ENCODE measurements at places on chromosomes 3 and 15. TPM values are rescaled to one million over a fixed set of nuclear protein-coding genes. Genes with fewer than 3 reads are reported as not detected.
A peak's percentile ranks its signal among the peaks of the same experiment; 100 is the strongest.

- no peak for DNase-seq
Observed at GRCh38 chr15:23897091-23897490, 210.0 kb upstream of the NDN start.

DNA sequence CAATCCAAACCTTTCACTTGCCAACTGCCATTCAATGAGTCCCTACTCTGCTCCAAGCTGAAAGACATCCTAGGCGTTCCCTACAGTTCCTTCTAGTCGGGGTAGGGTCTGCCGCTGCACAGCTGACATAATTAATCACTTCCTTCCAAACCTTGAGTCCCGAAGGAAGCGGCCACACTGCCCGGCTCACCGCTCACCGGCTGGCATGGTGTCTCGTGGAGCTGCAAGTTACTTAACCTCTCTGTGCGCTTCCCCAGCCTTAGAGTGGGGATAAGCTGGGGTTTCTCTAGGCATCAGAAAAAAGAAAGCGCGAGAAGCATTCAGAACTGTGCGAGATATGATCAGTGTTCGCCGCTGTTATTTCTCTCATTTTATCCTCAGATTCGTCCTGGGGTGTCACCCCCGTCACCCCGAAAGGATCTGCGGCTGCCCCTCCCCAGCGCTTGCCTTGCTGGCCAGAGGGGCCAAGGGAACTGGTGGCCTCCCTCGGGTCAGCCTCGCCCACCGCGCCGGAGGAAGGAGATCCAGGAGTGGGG lies 748 bp downstream of the MRPS25 start:
- no peak for DNase-seq

- no peak for DNase-seq
Observed at GRCh38 chr15:38551720-38552648, 12.6 kb downstream of the RASGRP1 start.

GRCh38 chr3:49563040-49563578 lies 8.8 kb downstream of the BSN start:
- no peak for DNase-seq

GRCh38 chr15:43221422-43221821 lies 604 bp upstream of the EPB42 start:
- no peak for DNase-seq

- DNase-seq = peak; percentile 50
Observed at GRCh38 chr3:17023006-17023664, 138.4 kb downstream of the PLCL2 start.

Gene RASGRF1
- total RNA-seq = 2.1 TPM

- no peak for DNase-seq
Observed at GRCh38 chr15:89196994-89197393, 24.4 kb downstream of the RLBP1 start.

DNA sequence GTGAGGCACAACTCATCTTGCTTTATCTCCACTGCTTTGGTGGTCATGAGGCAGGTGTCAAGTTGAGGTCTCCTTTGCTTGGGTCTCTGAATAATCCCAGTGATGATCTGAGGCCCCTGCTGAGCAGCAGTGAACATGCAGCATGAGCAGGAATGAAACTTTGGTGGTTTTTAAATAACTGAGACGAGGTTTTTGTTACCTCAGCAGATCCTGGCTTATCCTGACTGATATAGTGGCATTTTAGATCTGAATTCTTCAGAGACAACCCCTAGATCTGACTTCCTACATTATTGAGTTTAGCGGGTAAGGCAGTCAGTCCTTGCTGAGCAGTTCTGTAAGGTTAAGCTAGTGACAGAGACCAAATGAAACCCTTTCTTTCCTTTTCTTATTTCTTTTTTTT lies 230.4 kb downstream of the ARRDC4 start:
- no peak for DNase-seq

GRCh38 chr15:38053776-38054175 lies 119.3 kb downstream of the TMCO5A start:
- no peak for DNase-seq

Gene SYNPR
- total RNA-seq = not detected

Gene IL5RA
- total RNA-seq = not detected

GRCh38 chr3:121592856-121593702 lies at the start of gene FBXO40:
FBXO40 (plus strand) TSS chr3:121593379; CDS start chr3:121620576, 27,197 bp downstream.
- no peak for DNase-seq

Gene SERPINI2
- total RNA-seq = not detected

Gene PLAAT1
- total RNA-seq = 29.3 TPM

DNA sequence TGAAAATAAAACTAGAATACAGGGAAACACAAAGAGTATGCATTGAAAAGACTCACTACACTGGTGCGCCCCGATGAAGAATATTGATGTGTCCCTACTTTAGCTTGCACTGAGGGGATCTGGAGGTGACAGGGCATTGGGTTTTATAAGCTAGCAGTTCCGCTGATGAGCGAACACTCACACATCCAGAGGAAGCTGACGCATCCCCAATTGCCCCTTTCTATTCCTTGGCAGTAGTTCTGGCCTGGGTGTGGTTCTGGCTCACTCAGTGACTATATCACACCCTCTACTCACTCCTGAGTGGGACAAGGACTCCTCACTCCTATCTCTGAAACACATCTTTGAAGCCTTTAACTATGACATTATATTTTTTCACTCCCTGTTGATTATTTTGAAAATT lies 71.0 kb downstream of the B3GNT5 start:
- peak; percentile 84 for DNase-seq

- peak; percentile 52 for DNase-seq
Observed at GRCh38 chr15:69983696-69984265, 113.9 kb downstream of the TLE3 start.

All from A172 (cell line).